ENCODE measurements at places on chromosomes 6 and 20.
A peak's percentile ranks its signal among the peaks of the same experiment; 100 is the strongest.

GRCh38 chr6:134123666-134124208 lies 71.3 kb upstream of the SLC2A12 start:
- no peak for DNase-seq

DNA sequence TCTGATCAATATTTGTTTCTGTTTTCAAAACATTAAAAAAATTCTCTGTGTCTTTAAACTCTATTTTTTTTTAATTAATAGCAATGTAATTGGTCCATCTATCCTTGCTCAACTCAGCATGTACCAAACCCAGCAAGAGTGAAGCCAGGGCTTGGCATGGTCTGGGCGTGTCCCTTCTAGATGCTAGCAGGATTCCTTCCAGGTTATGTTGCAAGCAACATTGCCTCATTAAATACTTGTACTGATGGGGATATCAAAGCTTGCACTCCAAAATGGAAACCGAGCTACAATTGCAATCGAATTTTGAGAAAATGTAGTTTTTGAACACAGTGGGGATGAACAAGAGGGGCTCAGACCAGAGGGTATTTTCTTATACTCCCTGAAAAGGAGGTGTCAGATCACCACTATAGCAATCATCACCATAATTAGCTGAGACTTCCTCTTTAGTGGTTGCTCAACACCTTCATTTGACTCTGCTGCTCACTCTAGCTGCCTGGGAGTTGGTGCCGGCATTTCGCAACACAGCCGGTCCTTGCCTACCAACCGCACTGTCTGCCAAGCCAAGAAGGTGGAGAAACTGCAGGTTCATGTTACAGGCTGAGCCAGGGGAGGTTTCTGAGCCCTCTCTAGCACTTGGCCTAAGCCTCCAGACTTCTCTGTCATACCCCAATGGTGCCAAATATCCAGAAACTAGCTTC lies 67.8 kb upstream of the RALGAPA2 start:
- DNase-seq: peak; percentile 98

DNA sequence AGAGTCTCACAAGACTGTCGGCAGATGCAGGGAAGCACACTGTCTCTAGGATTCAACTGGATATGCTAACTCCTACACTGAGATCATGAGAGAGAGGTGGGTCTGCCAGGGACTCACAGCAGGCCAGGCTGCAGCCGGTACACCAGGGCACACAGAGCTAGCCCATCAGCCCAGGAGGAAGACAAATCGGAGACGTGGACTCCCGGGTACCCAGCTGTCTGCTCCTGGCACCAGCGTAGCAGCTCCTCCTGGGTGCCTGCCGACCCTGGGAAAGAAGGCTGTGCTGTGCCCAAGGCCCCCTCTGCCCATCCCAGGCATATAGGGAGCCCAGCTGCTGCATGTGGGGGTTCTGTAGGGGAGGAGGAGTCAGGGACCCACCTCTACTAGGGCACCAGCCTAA lies 7.0 kb downstream of the MICAL1 start:
- no peak for DNase-seq

GRCh38 chr20:50585678-50586077 lies 75.5 kb downstream of the PTPN1 start:
- DNase-seq: no peak

DNA sequence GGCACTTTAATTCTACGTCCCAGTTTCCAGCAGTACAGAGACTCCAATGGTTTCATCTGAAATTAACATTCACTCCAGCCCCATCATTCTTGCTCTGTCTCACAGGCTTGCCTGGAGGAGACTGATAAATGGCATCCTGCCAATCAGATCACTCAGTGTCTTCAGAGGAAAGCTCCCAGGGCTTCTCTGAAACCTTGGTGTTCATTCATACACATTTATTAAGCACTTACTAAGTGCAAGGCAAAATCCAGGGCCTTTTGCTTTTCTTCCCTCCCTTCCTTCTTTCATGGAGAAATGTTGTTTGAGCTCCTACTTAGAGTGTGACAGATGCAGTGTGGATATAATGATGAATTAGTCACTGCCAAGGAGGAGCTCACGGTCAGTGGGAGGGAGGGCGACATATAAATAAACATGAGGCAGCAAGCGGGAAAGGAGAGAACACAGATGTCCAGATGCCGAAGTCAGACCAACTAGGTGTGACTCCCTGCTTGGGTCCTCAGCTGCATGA lies 106.7 kb upstream of the DTNBP1 start:
- DNase-seq: no peak

GRCh38 chr6:24229696-24230405 lies 103.8 kb downstream of the NRSN1 start:
- no peak for DNase-seq

GRCh38 chr6:142395266-142395665 lies 93.5 kb downstream of the ADGRG6 start:
- no peak for DNase-seq

DNA sequence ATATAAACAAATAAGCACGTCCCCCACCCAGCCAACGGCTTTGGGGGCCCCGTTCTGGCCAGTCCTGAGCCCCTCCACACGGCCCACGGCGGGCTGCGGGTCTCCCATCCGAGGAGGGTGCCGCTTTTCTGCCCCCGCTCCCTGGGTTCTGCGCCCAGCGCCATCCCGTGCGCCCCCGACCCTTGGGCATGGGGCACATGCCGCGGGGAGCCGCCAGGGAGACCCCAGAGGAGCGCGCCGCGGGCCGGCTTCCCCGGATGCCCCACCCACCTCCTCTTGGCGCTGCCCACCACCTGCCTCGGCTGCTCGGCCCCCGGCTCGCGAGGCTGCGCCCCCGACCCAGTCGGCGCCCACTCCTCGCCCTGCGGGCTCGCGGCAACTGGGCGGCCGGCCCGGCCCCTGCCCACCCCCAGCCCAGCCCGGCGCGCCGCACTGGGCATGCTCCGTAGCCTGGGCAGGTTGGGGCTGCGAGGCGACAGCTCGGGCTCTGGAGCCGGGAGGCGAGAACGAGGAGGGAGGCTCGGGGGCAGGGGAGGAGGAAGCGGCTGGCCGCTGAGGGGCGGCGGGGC lies 570 bp upstream of the PLCB4 start:
- DNase-seq: no peak

DNA sequence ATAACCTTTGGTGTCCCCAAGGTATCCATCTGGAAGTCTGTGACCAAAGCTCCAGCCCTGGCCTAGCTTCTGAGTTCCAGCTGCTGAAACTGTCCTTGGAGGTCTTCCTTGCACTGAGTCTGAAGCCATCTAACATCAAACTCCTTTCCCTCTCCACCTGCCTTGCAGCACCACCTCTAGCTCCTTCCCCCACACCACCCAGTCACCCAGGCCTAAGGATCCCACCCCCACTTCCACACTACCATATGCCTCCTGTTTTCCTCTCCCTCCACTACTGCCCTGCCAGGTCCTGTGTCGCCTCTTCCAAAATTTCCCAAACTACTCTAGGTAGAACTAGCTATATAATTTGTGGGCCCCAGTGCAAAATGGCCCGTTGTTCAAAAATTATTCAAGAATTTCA lies 10.8 kb upstream of the MATN4 start:
- DNase-seq: no peak
